ENCODE measurements at places on chromosomes 7 and 10.

GRCh38 chr10:133461027-133461426, 7.3 kb downstream of the SCART1 start:
- no peak for DNase-seq

GRCh38 chr7:33854801-33855350, 50.5 kb upstream of the BMPER start:
- DNase-seq: no peak

DNA sequence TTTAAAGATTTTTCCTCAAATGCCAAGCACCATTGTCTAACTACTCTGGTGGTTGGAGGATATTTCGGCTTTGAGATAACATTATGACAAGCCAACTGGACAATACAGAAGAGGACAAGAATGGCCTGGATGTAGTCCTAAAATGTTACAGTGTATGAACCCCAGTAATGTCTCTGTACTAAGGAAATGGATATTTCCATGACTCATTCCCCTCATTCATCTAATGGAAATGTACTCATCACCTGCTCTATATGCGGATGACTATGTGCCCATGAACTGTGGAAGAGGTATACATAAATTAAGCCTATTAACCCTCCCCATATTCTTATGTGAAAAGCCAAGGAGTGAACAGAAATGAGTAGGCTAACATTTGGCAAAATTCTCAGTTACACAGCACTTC, 207.9 kb downstream of the CACNA2D1 start:
- DNase-seq: no peak

GRCh38 chr10:11489591-11489990, 121.9 kb downstream of the USP6NL start:
- DNase-seq: no peak

DNA sequence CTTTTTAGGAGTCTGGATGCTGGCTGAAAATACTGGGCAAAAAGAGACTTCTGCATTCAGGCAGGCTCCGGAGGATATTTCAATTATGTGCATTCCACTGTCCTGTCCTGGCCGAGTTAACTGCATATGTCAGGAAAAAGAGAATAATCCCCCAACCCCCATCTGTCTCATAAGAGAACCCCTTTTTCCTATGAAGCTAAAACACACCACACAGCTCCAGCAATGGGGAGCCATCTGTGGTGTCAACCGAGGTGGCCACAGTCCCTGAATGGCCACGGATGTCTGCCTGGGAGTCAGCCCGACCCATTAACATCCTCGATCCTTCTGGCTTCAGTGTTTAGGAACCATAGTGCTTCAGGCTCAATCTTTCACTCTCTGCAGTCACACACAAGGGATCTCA, 70.4 kb downstream of the RSU1 start:
- DNase-seq: no peak

GRCh38 chr7:73572767-73573186, 5.6 kb downstream of the TBL2 start:
- DNase-seq: no peak

DNA sequence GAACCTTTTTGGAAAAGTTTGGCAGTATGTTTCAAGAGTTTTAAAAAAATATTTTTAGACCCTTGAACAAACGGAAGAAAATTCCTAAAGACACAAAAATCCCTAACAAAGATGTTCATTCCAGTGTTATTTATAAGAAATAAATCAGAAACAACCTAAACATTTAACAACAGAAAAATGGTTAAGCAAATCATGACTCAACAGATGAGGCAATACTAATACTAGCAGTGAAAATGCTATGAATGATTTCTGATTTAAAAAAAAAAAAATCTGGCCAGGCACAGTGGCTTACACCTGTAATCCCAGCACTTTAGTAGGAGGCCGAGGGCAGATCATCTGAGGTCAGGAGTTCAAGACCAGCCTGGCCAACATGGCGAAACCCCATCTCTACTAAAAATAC, 61.0 kb downstream of the ARHGAP12 start:
- DNase-seq: no peak

DNA sequence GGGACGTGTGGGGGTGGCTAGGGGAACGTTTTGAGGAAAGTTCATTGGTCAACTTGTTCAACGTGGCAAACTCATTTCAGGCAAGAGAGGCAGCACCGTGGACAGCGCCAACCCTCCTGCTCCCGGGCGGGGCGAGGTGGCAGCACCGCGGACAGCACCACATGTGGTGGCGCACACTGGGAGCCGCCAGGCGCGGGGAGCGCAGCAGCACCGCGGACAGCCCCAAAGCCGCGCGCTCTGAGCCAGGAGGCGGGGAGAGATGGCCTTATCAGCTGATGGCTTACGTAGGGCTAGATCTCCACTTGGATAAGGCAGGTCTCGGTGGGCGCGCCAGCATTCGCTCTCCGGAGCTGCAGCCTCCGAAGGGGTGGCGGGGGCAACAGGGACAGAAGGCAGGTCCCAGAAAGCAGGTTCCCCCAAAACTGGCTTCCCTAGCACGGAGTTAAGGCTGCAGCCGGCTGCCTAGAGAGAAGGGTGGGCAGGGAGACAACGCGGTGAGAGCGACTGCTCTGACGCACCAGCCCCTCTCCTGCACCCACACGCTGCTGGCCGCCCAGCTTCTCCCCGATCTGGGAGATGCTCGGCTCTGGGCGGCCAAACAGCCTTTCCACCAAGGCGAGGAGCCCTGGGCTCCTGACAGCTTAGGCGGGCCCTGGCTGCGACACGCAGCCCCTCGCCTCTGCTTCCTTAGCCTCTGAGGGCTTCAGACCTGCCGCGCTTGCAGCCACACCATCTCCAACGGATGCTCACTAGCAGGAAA, at the start of gene HTR5A:
HTR5A (plus strand) TSS at position 333 of the 760 bp plus-strand sequence. CDS start 576 bp downstream, outside the sequence.
- DNase-seq: peak; percentile 53

- DNase-seq: no peak
Observed at GRCh38 chr7:5525271-5526099, 101.9 kb upstream of the TNRC18 start.

DNA sequence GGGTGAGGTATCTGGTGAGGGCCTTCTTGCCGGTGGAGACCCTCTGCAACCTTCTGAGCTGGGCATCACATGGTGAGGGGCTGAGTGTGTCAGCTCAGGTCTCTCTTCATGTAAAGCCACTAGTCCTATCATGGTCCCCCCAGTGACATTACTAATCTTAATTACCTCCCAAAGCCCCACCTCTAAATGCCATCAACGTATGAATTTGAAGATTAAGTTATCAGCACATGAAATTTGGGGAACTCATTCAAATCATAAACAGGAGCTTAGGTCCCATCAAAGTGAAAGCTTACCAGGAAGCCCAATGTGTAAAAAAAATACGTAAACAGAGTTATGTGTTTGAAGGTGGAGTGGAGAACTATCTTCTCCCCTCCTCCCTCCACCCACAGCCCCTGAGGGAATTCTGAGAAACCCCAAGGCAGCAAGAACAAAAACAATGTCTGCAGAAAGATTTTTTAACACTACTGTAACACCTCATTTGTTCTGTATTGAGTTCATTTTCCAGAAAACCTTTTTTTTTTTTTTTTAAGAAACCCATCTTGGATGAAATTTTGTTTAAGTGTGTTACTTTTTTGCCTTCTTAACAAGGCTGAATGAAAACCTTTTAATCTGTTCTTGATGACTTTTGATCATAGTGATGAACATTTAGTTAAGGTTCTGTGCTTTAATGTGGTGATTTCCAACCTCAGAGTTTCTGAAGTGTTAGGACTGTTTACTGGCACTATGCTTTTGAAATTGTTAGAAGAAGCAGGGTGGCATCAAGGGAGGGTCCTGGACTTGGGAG, 19.1 kb upstream of the PCGF5 start:
- no peak for DNase-seq

GRCh38 chr10:124160176-124160575, 66.8 kb upstream of the CHST15 start:
- no peak for DNase-seq

DNA sequence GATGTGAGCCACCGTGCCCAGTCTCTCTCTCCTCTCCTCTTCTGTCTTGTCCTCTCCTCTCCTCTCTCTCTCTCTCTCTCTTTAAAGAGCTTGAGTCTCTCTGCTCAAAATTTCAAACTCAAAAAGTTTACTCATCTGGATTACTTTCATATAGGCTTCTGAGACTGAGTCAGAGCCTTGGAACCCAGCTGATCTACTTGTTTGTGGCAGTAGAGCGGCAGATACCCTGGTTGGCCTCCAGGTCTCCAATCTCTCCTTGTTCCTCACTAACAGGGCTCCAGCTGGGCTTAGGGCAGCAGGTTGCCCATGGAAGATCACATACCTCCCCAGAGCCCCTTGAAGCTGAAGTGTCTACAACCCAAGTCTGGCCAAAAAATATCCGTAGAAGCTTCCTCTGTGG, 51.0 kb downstream of the HHEX start:
- DNase-seq: no peak

GRCh38 chr10:81875467-81876252, 666 bp downstream of the NRG3 start:
- no peak for DNase-seq

- DNase-seq: no peak
Observed at GRCh38 chr7:4792537-4793126, 17.2 kb downstream of the AP5Z1 start.

All from amygdala (tissue), 56 donors.